ENCODE measurements at places on chromosomes 6 and 20. TPM values are rescaled to one million over a fixed set of nuclear protein-coding genes. Genes with fewer than 3 reads are reported as not detected.

ATP5F1E gene
- 45.1 TPM for total RNA-seq

GRCh38 chr6:116530436-116530835 lies 15.0 kb downstream of the TRAPPC3L start:
- no peak for DNase-seq

DNA sequence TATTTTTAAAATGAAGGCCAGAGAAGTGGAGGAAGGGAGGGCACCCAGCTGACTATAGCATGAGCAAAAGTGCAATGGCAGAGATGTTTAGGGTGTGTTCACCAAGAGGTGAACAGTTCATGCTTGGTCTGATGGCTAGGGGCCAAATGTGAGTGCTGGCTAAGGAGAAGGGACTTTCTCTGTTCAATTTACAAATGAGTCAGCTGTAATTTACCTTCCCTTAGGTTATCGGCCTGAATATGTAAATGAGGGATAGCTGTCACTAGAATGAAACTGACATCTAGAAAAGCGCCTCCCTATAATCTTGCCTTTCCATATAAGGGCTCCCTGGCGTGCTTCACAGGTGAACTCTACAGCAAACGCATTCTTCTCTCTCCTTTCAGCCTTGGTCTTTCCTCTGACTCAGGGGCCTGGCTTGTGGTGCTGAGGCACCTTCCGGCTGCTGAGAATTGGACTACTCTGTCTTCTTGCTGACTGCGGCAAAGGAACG lies 114.7 kb upstream of the BACH2 start:
- DNase-seq = no peak

DNA sequence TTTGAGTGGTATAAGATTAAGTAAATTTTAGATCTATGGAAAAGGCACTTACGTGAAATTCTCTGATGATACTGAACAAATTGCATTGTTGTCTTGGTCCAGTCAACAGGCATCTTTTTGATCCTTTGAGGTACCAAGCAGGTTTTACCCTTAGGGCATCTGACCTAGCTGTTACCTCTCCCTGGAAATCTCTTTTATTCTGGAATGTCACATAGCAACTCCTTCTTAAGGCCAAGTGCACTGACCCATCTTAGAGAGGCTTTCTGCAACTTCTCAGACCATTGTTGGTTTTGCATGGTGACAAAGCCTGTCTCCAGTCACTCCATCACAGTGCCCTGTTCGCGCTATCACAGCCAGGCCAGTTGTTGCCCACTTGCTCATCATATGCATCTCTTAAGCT lies 42.0 kb downstream of the TPD52L1 start:
- DNase-seq = no peak

All from HT-29 (cell line).